ENCODE measurements at places on chromosomes 3 and 15.

GRCh38 chr3:99506-99905 lies 97.1 kb upstream of the CHL1 start:
- DNase-seq: no peak

DNA sequence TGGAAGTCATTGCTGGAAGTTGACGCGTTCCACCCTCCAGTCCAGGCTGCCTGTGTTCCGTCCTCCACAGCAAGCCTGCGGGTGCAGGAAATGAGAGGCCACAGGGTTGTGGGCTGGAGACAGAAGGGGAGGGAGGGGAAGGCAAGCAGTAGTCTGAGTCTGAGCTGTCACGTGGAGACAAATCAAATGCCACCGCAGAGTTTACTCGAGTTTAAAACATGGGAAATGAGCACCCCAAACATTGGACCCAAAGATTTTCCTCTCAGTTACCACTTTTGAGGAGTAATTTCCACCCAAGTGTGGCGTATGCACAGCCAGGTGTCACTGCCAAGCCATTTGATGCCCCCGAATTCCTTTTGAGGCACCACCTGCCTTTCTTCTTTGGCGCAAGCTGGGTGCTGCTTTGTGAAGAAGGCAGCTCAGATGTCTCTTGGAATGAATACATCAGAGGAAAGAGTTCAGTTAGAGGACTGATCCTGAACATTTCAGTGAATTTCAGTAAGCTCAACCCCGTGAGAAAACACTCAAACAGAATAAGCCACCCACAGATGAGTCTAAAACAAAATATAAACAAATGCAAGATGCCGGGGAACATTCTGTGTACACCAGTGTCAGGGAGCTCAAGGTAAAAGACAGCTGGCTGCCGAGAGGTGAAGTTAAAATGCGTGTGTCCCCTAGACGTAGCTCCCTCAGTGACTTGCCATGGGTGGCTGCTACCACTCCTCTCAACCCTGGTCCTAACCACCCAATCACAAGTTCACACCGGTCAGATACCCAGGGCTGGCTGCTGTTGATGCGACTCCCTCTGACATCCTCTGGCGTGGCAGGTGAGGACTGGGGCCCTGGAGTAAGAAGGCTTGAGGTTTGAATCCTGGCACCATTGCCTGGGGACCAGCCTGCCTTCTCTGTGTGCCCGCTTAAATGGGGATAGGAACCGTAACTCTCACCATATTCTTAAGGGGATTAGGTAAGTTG lies 203.8 kb downstream of the UACA start:
- peak; percentile 78 for DNase-seq

DNA sequence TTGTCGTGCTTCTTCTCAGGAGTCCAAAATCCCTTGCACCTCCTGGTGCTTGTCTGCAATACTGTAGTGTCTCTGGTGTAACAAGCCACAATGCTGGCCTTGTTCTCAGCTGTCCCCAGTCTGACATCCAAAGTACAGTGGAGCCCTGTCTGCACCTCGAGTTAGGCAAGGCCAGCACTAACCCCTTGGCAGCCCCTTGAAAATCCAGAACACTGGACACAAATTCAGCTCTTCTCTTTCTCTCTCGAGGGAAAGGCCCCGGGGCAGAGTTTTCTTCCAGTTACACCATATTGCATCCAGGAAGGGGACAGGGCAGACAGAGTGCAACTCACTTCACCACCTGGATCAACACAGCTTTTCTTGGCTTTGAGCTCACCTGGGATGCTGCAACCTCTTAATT lies 91.3 kb upstream of the ATP10A start:
- no peak for DNase-seq

- DNase-seq: no peak
Measured at GRCh38 chr3:74897006-74897405, 282.5 kb upstream of the CNTN3 start.

DNA sequence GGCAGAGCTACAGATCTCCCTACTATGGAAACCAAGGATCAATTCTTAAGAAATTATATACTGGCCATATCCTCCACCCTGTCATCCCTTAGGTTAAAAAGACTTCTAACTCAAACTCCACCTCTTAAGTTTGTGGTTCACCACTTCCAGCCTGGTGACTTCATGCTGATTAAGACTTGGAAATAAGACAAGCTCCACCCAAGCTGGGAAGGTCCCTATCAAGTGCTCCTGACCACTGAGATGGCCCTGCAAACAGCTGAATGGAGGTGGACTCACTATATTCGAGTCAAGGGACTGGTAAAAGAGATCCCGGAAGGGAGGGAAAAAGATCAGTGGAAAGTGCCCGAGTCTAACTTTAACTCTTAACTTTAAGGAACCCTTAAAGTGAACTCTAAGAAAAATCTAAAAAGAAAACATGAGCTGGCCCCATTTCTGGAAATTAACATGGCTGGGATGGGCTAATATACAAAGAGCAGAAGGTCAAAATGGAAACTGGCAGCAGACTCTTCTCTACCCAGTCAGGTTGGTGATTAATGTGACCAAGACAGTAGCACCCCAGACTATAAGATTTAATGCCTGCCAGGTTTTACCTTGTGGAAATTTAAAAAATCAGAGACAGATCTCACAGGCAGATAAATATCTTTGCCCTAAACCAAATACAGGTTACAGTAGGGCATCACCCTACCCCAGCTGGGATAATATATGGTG lies 43.9 kb downstream of the PPCDC start:
- DNase-seq: peak; percentile 16

DNA sequence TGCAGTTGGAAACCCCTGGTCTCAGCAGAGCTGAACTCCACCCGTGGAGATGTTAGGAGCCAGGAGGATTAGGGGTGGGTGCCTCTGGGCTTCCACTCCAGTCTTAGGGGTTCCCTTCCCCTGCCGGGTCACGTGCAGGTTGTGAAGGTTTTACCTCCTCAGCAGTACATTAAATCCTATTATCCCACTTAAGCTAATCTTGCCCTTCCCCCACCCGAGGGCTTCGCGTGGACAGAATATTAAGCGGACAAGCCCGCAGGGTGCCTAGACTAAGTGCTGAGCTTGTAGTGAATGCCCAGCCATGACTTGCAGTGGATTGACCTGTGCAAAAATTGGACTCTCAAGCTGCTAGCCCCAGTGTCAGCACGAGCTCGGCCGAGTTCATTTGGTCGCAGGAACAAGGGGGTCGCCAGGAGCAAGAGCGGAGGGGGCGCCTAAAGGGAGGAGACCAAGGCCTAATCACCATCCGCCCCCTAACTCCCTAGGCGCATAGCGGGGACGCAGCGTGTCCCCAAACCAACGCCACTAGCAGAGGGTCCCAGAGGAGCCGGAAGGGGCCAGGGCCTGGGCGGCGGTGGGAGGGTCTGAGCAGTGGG lies 498 bp upstream of the SEMA4B start:
- no peak for DNase-seq

DNA sequence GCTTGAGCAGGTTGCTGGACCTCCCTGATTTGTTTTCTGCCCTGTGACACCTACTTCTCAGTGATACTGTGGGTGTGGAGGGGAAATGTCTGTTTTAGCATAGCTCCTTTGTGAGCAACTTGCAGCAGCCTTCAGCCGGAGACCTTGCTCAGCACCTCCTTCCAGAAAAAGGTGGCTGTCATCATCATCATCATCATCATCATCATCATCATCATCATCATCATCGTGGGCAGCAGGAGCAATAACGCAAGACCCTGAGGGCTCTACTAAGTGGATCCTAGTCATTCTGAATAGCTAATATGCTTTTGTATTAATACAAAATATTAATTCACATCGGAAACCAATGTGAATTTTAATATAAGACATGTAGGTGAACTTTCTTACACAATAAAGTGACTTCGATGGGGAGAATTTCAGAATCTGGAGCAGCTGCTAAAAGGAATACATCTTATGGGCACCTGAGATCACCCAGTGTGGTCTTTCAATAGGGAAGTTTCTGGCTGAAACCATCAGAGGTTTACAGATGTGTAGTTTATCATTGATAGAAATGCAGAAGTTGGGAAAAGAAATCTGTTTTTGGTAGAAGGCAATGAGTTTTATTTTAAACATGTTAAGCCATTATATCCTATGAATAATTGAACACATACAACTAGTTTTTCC lies 8.6 kb downstream of the GABRR3 start:
- DNase-seq: no peak

GRCh38 chr15:41161336-41161735 lies 45.3 kb upstream of the INO80 start:
- no peak for DNase-seq
